ENCODE measurements at places on chromosomes 3 and 15.

DNA sequence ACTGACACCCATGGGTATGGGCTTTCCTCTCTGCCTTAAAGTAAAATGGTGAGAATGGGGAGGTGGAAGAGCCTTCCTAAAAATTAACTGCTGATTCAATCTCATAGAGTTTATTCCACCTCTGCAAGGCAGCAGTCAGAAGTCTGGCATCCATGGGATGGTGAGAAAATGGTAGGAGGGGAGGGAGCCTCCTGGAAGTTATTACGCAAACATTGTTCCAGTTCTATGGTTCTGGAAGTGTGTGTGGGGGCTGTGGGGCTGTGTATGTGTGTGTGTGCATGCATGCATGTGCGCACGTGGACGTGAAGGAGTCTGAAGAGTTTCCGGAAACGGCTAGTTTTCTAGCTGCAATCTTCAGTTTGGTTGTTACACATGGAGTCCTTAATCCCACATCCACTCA, 177.6 kb downstream of the KCNAB1 start:
- DNase-seq: no peak

DNA sequence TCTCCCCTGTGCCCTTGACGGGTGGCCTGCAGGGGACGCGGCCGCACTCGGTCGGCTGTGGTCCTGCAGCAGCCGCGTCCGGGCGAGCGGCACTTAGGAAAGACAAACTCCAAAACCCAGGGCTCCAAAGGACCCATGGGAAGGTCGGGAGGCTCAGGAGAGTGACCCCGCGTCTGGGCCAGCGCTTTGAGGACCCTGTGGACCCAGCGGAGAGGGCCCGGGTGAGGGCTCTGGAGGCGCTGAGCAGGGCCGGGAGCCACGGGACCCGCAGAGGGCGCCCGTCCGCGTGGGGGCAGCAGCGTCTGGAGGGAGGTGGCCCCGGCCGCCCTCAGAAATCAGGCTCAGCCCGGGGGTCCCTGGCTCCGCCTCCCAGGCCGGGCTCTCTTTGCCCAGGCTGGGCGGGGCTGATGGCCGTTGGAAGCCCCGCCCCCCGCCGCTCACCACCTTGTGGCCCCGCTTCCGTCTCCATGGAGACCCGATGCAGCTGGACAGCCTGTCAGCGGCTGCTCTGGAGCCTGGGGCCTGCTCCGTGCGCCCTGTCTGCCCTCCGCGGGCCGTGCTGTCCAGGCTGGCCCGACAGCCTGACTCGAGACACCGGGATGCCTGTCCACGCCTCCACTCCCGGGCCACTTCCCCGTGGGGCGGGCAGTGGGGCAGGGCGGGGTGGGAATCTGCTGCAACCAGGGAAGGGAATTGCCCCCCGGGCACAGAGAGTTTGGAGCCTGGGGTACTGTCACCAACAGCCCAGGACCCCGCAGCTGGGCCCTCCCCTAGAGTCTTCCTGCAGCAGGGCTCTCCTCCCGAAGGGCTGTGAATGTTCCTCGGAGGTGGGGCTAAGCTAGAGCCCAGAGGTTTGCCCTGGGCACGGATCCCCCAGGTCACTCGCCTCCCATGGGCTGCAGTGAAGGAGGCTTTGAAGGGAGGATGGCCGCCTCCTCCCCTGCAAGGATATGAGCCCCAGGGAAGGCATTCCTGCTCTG, 34.8 kb upstream of the RPL32 start:
- no peak for DNase-seq

DNA sequence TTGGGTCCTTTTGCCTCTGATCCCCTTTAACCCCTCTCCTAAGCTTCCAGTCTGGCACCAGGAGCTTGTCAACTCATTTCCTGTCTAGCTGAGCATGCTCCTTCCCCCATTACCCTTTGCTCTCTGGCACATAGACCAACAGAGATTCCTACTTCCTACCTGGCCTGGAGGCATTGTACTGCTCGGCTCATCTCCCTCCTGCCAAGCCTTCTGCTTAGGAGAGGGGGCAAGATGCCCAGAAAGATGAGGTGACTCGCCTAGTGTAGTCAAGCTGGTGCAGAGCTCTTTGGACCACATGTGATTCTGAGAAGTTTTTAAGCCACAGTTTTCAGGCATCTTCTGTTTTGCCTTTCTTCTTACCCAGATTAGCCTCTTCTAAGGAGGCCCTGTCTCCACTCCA, 95.4 kb downstream of the ZNF621 start:
- no peak for DNase-seq

- no peak for DNase-seq
These were observed 274.7 kb downstream of the PDCD6IP start for GRCh38 chr3:34073111-34073510.

DNA sequence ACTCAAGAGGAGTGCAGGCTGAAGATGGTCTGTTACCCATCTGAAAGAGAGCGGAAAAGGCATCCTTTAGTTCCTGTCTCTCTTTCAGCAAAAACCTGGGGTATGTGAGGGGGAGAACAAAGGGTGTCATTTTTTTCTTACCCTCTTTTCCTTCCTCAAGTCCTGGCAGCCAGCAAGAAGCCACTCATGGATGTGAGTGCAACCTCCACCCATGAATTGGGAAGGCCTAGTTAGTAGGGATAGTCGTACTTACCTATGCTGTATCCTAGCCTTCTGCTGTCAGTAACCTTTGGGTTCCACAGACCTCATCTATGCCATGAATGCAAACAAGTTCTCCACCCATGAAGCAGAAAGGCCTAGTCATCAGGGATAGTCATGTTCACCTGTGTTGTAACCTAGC, 472.8 kb downstream of the ZIC1 start:
- no peak for DNase-seq

DNA sequence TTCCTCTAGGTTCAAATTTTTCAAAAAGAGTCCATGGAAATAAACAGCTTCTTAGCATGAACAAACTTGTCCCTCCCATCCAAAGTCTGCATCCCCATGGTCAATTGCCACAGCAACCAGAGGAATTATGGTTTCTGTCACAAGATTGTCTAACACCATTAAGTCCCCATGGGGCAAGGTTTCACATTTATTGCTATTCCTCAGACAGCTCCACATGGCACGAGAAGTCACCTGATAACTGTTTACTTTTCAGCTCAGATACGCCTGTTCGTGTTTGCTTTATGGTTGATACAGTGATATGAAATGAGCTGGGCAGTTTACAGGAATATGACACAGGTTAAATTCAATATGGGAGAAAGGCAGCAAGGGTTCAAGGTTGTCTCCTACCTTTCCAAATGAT, 37.9 kb upstream of the MUC13 start:
- no peak for DNase-seq

GRCh38 chr3:15050405-15051092, 14.6 kb downstream of the MRPS25 start:
- DNase-seq: no peak

- DNase-seq: no peak
These were observed 568 bp upstream of the NEK4 start for GRCh38 chr3:52771334-52771681.

DNA sequence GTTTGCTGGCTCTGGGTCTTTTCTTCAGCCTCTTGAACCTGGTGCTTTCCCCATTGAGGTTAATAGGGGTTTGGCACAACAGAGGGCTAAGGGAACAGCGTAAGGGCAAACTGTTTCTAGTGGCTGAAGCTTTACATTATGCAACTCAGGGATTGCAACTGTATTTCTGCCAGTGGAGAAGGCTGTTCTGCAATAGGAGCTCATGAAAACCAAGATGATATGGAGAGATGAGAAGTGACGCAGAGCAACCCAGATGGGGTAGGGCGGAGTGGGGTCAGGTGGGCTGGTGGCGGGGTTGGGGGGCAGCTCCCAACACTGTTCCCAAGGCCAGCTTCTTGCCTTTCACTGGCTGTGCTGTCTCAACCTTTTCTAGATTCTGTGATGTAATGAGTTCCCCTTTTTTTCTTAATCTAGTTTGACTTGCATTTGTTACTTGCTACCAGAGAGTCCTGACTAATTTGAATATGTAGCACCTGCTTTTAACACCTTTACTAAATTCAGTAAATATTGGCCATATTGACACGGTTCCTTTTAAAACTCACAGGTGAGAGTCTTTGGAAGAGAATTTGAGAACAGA, 7.2 kb downstream of the GXYLT2 start:
- no peak for DNase-seq

DNA sequence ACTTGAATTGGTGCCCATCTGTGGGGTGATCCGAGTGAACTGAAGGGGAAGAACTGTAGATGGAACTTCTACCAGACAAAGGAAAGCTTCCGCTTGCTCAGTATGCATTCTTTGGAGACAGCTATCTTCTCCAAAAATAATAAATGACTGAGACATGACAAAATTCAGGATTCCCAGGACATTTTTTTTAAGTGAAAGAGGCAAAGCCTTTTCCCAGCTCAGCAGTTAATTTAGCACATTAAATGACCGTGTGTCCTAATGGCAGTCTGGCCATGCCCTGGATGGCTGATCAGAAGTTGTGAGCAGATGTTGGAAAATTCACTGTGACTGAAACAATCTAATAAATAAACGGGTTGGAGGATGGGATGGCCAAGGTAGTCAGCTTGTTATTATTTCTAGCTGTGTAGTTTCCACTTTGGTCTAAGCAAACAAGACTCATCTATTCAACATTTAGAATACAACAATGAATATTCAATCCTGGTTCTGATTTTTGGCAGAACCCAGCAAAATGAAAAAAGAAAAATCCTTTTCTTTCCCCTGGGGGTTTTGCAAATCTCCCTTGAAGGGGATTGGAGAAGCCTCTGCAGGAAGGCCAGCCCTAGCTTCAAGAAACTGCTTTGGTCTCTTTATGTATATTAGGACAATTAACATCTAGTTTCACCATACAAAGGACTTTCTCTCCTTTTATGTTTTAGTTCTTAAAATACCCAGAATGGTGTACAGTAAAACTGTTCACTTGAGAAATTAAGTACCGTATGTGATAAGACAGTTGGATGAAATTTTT, 540.9 kb upstream of the MDFIC2 start:
- DNase-seq: no peak

DNA sequence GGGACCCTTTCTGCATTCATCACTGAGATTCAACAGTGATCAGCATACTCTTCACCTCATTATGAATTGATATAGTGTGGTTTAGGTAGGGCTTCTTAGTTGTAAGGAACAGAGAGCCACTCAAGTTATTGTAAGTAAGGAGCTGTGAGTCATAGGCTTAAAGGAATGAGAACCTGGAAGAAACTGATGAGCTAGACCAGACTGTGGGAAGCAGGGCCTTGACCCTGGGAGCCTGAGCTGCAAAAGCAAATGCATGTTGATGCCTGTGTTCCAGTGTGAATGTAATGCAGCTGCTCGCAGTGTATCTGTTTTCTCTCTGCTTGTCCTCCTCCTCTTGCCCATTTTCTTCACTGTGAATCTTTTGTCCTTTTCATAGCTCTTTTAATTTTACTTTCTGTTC, 13.6 kb downstream of the ZKSCAN7 start:
- DNase-seq: no peak

GRCh38 chr3:190840146-190840545, 22.3 kb downstream of the GMNC start:
- no peak for DNase-seq

GRCh38 chr3:123899300-123899865, 15.3 kb upstream of the MYLK start:
- DNase-seq: no peak

- no peak for DNase-seq
These were observed 39.9 kb downstream of the PDZRN3 start for GRCh38 chr3:73584873-73585272.

DNA sequence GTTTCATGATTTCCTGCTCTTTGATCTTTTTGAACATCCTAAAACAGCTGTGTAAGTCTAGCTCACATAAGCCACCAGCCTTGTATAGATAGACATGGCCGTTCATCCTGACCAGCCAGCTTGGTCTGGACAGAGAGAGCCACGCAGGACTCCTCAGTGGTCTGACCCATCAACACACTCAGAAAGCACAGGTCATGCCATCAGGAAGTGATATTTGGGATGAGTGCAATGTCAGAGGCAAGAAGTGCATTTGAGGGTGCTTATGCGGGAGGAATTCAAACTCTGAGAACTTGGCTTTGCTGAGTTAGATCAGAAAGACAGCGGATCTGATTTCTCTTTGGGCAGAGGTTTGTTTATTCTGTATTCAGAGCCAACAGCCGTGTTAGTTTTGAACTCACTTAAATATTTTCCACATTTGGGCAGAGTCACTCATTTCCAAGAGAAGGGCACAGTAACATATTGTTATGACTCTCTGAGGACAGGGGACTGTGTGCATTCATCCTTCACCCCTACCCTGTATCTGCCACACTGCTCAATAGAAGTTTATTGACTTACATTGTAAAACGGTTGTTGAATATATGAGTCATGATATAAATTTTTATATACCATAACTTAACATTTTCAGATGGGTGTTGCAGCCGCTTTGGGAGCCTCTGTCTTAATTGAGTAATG, 225.3 kb upstream of the LYSMD4 start:
- no peak for DNase-seq

DNA sequence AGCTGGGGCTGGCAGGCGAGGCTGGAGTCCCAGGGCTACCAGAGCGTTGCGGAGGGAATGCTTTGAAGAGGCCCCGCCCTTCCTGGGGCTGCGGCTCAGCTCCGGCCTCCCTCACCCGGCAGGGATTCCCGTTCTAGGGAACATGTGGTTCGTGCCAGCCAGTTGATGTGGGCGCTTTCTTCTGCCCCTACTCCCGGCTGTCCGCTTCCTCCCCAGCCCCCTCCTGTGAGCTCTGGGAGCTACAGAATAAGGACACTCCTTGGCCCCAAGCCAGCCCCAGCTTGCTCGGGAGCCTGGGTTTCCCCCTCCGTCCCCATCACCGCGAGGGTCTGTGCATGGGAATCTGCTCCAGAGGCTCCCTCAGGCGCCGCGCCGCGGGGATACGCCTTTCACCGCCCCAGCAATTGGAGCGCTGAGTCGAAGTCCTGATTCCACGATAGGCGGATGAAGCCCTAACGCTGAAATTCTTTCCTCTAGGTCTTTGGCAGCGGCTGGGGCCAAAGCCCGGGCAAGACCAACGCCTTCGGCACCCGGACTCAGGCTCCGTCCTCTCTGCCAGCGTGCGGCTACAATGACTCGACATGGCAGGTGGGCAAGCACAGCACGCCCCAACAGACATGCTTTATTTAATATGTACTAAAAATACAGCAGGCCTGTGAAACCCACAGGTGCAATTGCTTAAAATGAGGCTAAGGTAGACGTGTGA, 69.5 kb downstream of the KLF15 start:
- DNase-seq: no peak

- no peak for DNase-seq
These were observed 9.2 kb downstream of the IGF2BP2 start for GRCh38 chr3:185815391-185816282.

DNA sequence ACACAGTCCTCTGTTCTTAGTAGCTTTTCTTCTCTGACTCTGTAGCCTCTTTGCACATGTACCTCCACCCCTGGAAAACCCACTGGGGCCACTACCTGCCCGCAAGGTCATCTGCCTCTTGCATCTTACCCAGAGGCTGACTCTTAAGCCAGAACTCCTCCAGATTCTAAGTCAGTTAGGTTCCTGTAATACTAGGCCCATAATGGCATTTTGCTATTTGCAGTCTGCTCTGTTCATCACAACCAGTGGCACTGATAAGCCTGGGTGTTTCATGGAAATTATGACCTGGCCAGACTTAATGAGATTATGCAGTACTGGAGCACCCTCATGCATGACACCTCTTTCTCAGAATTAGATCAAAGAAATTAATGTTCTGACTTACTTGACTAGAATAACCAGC, 31.7 kb upstream of the ATG7 start:
- DNase-seq: no peak

Data from cortex of kidney (tissue), 1 donor.